Testis (tissue), 5 donors: ENCODE measurements at places on chromosomes 3 and 15.

GRCh38 chr15:29688506-29689286 lies 133.6 kb downstream of the TJP1 start:
- H3K4me3 ChIP-seq, result no peak overlapping the region
- no peaks in the 10 kb centered on the region for H3K4me1 ChIP-seq
- H3K27me3 ChIP-seq, result no peaks in the 10 kb centered on the region
- no peak overlapping the region for H3K27ac ChIP-seq

GRCh38 chr3:153625506-153625905 lies 463.5 kb downstream of the RAP2B start:
- no peaks in the 10 kb centered on the region for H3K27me3 ChIP-seq
- no peak overlapping the region for H3K27ac ChIP-seq
- no peak overlapping the region for H3K4me3 ChIP-seq
- no peaks in the 10 kb centered on the region for H3K36me3 ChIP-seq
- no peak for DNase-seq

GRCh38 chr15:93138681-93139250 lies 49.8 kb upstream of the RGMA start:
- H3K27me3 ChIP-seq, result no peaks in the 10 kb centered on the region
- no peak overlapping the region for H3K4me3 ChIP-seq
- DNase-seq, result no peak

DNA sequence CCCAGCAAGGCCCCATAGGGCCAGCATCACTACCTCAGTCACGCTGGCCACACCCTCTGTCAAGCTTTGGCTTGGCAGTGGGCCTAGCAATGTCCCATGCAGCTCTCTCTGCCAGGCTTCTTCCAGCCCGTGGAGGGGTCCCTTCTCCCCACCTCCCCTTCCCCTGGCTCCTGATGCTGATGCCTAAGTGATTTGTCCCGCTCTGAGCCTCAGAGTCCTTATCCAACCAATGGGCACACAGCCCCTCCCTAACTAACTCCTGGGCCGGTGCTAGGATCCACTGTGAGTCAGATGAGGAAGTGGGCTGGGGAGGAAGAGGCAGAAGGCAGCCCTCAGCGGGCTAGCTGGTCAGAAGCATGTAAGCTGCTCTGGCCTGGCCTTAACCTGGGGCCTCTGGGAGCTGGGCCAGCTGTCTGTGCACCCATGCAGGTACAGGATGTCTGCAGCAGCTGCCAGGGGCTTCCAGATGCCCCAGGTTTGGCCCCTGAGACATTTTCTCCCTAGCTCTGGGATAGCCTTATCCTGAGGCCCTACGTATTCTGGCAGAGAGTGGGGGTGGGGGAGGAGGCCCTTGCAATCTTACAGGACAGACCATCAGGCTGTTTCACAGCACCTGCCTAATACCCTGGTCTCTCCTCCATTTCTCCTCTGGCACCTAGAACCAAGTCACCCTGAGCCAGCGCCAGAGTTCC lies 740 bp upstream of the ZBTB47 start:
- no peaks in the 10 kb centered on the region for H3K27me3 ChIP-seq
- peak overlapping the region; percentile 94 for H3K27ac ChIP-seq
- peak overlapping the region; percentile 72 for H3K4me3 ChIP-seq
- no peaks in the 10 kb centered on the region for H3K36me3 ChIP-seq

DNA sequence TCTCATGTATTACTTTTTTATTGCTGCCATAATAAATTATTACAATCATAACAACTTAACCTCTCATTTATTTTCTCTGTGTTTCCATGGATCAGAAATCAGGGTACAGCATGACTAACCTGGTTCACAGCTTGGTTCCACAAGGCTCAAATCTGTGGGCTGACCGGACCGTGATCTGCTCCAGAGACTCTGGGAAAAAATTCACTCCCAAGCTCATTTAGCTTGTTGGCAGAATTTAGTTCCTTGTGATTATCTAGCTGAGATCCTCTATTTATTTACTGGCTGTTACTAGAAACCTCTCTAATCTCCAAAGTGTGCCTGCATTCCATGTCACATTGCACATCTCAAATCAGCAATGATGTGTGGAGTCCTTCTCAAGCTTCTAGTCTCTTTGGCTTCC lies 386.6 kb downstream of the DIPK2A start:
- no peaks in the 10 kb centered on the region for H3K4me1 ChIP-seq
- H3K36me3 ChIP-seq, result no peaks in the 10 kb centered on the region
- H3K27me3 ChIP-seq, result no peaks in the 10 kb centered on the region

- no peaks in the 10 kb centered on the region for H3K36me3 ChIP-seq
- no peak for DNase-seq
- no peaks in the 10 kb centered on the region for H3K27me3 ChIP-seq
- no peaks in the 10 kb centered on the region for H3K4me1 ChIP-seq
Measured at GRCh38 chr3:146226881-146227280, 24.0 kb downstream of the PLSCR4 start.

- H3K27me3 ChIP-seq, result no peaks in the 10 kb centered on the region
- no peak overlapping the region for H3K27ac ChIP-seq
- H3K4me1 ChIP-seq, result no peaks in the 10 kb centered on the region
- H3K4me3 ChIP-seq, result no peak overlapping the region
- H3K36me3 ChIP-seq, result no peaks in the 10 kb centered on the region
- no peak for DNase-seq
Measured at GRCh38 chr3:58874795-58875194, 175.0 kb downstream of the CFAP20DC start.

- H3K4me1 ChIP-seq, result no peaks in the 10 kb centered on the region
- H3K4me3 ChIP-seq, result no peak overlapping the region
- H3K27me3 ChIP-seq, result no peaks in the 10 kb centered on the region
- DNase-seq, result no peak
Measured at GRCh38 chr3:114221165-114221880, 16.1 kb downstream of the ZNF80 start.

- no peak for DNase-seq
- no peaks in the 10 kb centered on the region for H3K27me3 ChIP-seq
- no peak overlapping the region for H3K4me3 ChIP-seq
- no peaks in the 10 kb centered on the region for H3K4me1 ChIP-seq
- H3K36me3 ChIP-seq, result no peaks in the 10 kb centered on the region
Measured at GRCh38 chr3:81531263-81531662, 230.2 kb downstream of the GBE1 start.

GRCh38 chr3:31908391-31909097 lies 72.5 kb downstream of the OSBPL10 start:
- no peaks in the 10 kb centered on the region for H3K27me3 ChIP-seq
- H3K4me3 ChIP-seq, result no peak overlapping the region
- DNase-seq, result no peak
- no peaks in the 10 kb centered on the region for H3K4me1 ChIP-seq

GRCh38 chr3:122942937-122943827 lies 84.4 kb downstream of the SEMA5B start:
- peaks cover 4% of the 10 kb centered on the region for H3K4me1 ChIP-seq
- no peak overlapping the region for H3K27ac ChIP-seq
- no peaks in the 10 kb centered on the region for H3K36me3 ChIP-seq
- no peaks in the 10 kb centered on the region for H3K27me3 ChIP-seq

GRCh38 chr3:47613722-47614121 lies 35.1 kb upstream of the CSPG5 start:
- H3K4me1 ChIP-seq, result peaks cover 18% of the 10 kb centered on the region
- no peaks in the 10 kb centered on the region for H3K27me3 ChIP-seq
- H3K36me3 ChIP-seq, result no peaks in the 10 kb centered on the region
- no peak overlapping the region for H3K27ac ChIP-seq
- no peak for DNase-seq

DNA sequence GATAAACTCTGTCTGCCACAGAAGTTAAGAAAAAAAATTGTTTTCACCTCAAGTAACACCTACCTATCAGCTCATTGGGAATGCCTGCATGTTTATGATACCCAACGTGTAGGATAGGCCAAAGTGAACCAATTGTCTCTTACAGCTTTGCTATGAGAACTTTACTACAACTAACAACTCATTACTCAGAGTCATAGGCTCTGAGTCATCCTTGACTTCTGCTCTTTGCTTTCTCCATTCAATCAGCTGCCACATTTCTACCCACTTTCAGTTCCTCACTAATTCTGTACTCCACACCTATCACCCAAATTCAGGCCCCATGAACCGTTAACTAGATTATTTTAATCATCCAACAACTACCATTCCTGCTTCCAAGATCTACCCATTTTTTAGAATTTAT lies 843.9 kb downstream of the TUSC7 start:
- DNase-seq, result no peak
- no peak overlapping the region for H3K4me3 ChIP-seq
- H3K27me3 ChIP-seq, result no peaks in the 10 kb centered on the region
- no peaks in the 10 kb centered on the region for H3K4me1 ChIP-seq

DNA sequence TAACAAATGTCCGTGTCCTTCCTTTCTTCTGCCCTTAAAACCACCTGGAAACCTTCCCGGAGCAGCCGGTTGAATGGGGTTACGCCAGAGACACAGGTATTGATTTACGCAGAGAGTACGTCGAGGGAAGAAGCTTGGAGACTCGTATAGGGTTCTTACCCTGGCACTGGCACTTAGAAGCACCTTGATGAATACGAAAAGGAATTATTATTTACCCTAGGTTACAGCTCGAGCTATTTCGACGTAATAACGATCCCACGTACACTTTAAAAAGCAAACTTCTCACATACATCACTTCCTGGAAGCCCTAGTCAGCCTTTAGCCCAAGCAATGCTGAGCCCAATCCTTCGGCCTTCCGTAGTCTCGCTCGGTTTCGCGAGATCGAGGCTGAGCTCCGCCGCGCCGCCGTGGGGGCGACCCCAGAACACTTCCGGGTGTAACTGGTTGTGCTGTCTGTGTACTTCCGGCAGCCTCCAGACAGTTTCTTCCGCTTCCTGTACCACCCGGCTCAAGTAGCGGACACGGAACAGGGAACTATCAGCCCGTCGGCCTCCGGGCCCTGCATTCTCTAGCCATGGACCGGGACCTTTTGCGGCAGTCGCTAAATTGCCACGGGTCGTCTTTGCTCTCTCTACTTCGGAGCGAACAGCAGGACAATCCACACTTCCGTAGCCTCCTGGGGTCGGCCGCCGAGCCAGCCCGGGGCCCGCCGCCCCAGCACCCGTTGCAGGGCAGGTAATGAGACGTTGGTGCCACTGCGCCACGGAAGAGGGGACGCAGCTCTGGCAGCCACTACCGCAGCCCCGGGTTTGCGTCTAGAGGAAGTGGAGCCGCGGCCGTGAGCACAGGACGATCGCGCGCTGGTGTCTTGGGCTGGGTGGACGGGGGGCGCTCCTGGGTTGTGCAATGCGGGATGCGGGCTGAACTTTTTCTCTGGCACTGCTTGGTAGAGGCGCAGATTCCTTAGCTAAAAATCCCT lies at the start of gene TTC14:
Gene TTC14 (plus strand): TSS at position 476 of the 979 bp plus-strand sequence. CDS start 99 bp downstream, at position 575.
- peak; percentile 97 for DNase-seq
- no peaks in the 10 kb centered on the region for H3K36me3 ChIP-seq
- H3K4me1 ChIP-seq, result no peaks in the 10 kb centered on the region
- H3K27ac ChIP-seq, result peak within 1 kb of the TSS; percentile 72
- peak within 1 kb of the TSS; percentile 97 for H3K4me3 ChIP-seq

- no peak overlapping the region for H3K27ac ChIP-seq
- H3K4me3 ChIP-seq, result no peak overlapping the region
- no peaks in the 10 kb centered on the region for H3K36me3 ChIP-seq
Measured at GRCh38 chr3:45657853-45658252, 31.3 kb upstream of the SACM1L start.

DNA sequence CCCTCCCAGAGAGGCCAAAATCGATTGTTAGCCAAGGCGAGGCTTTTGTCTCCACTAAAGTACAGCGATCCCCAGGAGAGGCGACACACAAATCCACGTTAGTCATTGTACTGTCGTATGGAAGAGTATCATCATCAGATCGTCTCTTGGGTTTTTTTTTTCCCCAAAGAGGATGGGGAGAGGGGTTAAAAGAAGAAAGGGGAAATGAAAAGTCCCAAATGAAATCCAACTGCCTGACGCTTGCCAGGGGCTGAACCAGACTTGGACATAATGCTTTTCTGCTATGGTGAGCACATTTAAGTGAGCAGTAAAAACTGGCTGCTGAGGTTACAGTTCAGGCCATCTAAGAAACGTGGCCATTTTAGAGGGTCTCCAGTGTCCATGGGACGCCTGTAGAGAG lies 37.9 kb upstream of the CTSH start:
- H3K4me1 ChIP-seq, result peaks cover 9% of the 10 kb centered on the region
- H3K27ac ChIP-seq, result no peak overlapping the region
- no peaks in the 10 kb centered on the region for H3K36me3 ChIP-seq
- H3K4me3 ChIP-seq, result no peak overlapping the region
- no peak for DNase-seq

- no peak overlapping the region for H3K27ac ChIP-seq
- no peak for DNase-seq
- no peaks in the 10 kb centered on the region for H3K27me3 ChIP-seq
- H3K4me3 ChIP-seq, result no peak overlapping the region
- no peaks in the 10 kb centered on the region for H3K36me3 ChIP-seq
Measured at GRCh38 chr3:132228923-132229322, 88.3 kb upstream of the ACP3 start.

DNA sequence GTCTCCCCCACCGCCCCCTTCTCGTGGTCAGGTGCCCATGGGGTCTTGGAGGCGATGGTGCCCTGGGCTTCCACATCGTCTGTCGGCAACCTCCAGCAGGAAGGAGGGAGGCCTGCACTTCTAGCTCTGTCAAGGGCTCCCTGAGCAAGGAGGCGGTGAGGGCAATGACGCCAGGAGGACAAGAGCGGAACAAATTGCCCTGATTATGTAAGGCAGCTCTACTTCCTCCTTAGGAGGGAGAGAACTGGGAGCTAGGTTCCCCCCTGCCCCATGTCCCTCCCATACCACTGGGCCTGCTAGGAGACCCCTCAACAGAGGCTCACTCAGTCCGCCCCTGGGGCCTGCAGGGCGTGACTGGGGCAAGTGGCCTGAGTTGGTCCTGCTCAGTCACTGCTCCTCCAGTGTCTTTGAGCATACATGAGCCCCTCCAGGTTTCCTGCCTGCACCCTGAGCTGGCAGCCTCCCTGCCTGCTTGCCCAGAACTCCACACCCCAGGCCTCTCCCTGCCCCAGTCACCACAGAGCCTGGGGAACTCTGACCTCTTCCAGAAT lies 56.1 kb downstream of the CACNA2D2 start:
- no peaks in the 10 kb centered on the region for H3K36me3 ChIP-seq
- DNase-seq, result no peak
- H3K4me1 ChIP-seq, result no peaks in the 10 kb centered on the region
- H3K4me3 ChIP-seq, result no peak overlapping the region

- peaks cover 3% of the 10 kb centered on the region for H3K4me1 ChIP-seq
- H3K36me3 ChIP-seq, result no peaks in the 10 kb centered on the region
- DNase-seq, result peak; percentile 87
- no peak overlapping the region for H3K4me3 ChIP-seq
- no peak overlapping the region for H3K27ac ChIP-seq
Measured at GRCh38 chr15:65318870-65319356, 14.4 kb downstream of the RNU5B-1 start.

- H3K27ac ChIP-seq, result peak overlapping the region; percentile 65
- no peak overlapping the region for H3K4me3 ChIP-seq
- no peaks in the 10 kb centered on the region for H3K27me3 ChIP-seq
- H3K36me3 ChIP-seq, result no peaks in the 10 kb centered on the region
Measured at GRCh38 chr3:113717818-113718217, 21.4 kb upstream of the USF3 start.

- no peak overlapping the region for H3K27ac ChIP-seq
- no peaks in the 10 kb centered on the region for H3K36me3 ChIP-seq
- no peak overlapping the region for H3K4me3 ChIP-seq
- H3K27me3 ChIP-seq, result no peaks in the 10 kb centered on the region
- no peak for DNase-seq
Measured at GRCh38 chr3:4163011-4163410, 140.2 kb upstream of the SETMAR start.
